ENCODE measurements at places on chromosomes 1 and 21.

DNA sequence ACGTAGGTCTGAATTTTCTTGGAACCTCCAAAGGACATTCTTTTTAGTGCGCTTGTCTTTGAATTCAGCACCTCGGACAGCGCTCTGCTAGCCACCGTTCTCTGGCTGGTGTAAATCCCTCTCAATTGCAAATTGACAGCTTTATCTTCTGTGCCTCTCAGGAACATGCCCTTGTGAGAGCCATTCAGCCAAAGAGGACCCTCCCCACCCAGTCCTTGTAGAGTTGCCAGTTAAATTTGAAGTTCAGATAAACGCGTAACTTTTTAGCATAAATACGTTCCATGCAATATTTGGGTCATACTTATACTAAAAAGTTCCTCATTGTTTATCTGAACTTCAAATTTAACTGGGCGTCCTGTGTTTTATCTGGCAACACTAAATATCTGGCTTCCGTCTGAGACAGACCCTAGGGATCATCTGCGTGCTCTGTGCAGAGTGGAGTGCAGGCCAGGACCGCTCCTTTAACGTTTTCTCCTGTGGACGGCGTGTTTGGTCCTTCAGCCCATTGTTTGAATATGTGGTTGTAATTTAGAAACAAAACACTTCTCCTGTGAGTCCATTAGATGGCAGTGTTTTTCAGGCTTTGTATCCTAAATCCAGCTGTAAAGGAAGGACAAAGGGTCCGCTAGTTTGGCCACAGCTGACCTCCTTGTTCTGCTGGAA, 7.0 kb downstream of the KCNAB2 start:
- peak; percentile 70 for DNase-seq

DNA sequence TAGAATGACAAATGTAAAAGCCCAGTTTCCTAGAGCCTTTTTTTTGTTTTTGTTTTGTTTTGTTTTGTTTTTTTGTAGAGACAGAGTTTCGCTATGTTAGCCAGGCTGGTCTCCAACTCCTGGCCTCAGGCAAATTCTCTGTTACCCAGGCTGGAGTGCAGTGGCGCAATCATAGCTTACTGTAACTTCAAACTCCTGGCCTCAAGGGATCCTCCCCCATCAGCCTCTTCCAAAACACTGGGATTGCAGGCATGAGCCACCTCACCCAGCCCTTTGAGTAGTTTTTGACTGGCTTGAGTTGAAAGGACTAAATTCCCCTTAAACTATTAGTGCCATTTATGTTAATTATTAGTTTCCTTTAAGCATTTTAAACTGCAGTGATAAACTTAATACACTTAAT, 28.8 kb upstream of the ZBTB18 start:
- DNase-seq: no peak

- DNase-seq: no peak
These were observed 60.0 kb upstream of the HMCN1 start for GRCh38 chr1:185674201-185674600.

- peak; percentile 78 for DNase-seq
These were observed 40.6 kb downstream of the MAPKAPK2 start for GRCh38 chr1:206725109-206725963.

DNA sequence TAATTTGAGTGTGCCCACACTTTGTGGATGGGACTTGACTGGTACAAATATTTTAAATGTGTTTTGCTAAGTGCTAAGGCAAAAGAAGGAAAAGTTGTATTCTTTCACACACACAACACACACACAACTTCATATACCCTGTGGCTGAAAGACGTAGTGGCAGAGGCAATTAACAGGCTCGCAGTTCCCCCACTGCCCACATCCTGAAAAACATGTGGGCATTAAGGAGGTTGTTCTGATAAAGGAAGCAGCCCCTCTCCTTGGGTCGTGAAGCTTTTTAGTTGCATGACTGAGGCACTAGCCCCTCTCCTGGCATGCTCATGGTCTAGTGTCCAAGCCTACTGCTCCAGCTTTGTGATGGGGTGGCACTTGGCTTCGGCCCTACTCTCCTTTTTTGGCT, 14.3 kb upstream of the ADAM30 start:
- no peak for DNase-seq

- DNase-seq: no peak
These were observed 7.7 kb downstream of the POMGNT1 start for GRCh38 chr1:46190539-46190938.

DNA sequence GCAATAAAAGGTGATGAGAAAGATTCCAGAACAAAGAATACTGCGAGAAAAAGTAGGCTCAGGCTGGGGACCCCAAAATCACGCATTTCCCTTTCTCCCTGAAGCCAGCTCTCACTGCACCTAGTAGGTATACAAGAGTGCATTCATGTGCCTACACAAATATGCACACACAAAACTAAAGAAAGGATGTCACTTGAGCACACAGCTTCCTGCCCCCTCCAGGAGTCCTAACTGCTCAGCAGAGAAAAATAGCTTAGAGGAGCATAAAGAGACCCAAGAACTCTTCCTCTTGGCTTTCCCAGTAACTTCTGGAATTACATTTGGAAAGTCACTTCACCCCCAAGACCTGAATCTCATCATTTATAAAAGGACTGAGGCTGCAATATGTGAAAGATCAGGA, 38.0 kb downstream of the JAK1 start:
- DNase-seq: no peak

- no peak for DNase-seq
These were observed 57.4 kb downstream of the TIAM1 start for GRCh38 chr21:31286621-31287020.

DNA sequence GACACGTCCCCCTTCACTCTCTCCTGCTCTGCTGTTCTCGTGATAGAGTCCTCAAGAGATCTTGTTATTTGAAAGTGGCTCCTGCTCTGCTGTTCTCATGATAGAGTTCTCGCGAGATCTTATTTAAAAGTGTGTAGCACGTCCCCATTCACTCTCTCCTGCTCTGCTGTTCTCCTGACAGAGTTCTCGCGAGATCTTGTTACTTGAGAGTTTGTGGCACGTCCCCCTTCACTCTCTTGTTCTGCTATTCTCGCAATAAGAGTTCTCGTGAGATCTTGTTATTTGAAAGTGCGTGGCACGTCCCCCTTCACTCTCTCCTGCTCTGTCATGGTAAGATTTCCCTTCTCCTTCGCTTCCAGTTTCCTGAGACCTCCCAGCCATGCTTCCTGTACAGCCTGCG, 47.9 kb downstream of the SMYD3 start:
- no peak for DNase-seq

DNA sequence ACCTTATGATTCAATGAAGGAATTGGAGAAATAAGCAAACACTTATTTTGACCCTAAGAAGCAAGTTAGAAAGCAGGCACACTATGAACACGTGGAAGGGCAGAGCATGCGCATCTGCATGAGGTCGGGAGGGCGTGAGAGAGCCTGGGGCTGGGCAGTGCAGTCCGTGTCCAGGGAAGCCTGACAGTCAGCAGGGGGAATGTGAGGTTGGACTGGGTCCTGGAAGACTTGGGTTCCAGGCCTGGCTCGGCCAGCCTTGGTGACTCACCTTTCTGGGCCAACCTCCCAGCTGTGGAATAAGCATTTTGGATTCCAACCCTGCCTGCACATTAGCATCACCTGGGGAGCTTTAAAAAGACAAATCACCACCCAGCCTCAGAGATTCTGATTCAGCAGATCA, 26.6 kb upstream of the LMX1A start:
- no peak for DNase-seq

DNA sequence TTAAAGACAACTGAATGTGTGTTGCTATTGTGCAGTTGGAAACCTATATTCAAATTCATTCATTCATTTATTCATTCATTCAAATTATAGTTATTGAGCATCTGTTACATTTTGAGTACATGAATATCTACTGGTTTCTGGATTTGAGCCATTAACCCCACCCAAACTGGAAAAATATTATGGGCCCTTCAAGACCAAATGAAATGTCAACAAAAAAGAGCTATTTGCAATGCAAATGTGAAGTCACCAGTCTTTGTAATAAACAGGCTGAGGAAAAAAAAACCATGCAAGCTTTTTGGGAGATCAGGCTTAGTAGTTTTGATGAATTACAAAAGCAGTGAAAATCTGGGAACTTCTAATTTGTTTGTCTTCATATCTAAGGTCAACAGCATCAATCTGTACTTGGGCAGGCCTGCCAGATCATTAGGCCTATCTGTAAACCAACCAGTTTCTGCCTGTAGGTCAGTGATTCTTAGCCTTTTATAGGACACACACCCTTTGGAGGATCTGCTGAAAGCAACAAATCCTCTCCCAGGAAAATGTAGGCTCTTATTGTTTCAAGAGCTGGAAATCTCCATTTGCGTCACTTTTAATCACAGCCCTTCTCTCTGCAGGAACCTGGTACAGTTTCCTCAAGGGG, 134.7 kb downstream of the FAM78B start:
- no peak for DNase-seq

DNA sequence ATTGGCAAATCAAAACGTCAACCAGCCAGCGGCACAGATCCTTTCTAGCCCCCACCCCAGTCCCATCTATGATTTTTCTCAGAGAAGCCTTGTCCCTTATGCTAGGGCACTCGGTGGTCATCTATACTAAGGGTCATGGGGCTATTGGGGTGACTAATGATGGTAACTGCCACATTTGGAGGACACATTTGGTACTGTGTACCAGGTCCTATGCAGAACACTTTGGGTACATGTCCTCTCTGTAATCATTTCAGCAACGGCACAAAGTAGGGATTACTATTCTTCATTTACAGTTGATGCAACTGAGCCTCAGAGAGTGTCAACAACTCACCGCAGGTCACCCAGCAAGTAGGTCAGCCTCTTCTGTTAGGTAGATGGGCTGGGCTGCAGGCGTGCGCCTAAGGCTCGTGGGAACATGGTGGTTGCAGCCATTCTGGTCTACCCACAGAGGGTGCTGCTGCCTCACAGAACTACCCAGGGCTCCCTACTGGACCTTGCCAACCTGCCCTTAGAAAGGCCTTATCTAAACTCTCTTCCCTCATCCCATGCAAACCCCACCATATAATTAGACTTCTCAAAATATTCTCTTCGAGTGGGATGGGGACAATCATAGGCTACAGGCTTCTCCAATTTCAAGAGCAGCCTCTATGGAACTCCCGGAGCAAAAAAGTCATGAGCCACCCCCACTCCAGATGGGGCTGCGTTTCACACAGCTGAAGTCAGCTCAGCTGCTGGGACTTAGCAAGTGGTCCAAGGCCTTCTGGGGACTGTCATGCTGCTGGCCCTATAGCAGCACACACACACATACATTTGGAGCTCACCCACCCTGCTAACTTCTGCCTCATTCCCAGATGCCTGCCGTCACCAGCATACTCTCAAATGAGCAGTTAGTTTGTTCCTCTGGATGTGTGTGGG, 5.8 kb upstream of the SDHB start:
- DNase-seq: peak; percentile 56

- no peak for DNase-seq
These were observed 31.0 kb downstream of the IL12RB2 start for GRCh38 chr1:67338642-67339041.

- DNase-seq: no peak
These were observed 927 bp downstream of the UAP1 start for GRCh38 chr1:162562470-162562828.

GRCh38 chr1:244971552-244972216, 107.3 kb upstream of the HNRNPU start:
- peak; percentile 26 for DNase-seq

DNA sequence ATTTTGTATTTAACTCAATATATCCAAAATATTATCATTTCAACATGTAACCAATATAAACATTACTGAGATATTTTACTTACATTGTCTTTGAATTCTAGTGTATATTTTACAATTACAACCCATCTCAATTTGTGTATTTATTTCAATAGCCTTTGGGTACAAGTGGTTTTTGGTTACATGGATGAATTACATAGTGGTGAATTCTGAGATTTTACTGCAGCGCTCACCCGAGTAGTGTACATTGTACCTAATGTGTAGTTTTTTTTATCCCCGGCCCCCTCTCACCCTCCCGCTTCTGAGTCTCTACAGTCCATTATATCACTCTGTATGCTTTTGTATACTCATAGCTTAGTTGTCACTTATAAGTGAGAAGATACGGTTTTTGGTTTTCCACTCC, 117.0 kb upstream of the GALNT2 start:
- DNase-seq: no peak

DNA sequence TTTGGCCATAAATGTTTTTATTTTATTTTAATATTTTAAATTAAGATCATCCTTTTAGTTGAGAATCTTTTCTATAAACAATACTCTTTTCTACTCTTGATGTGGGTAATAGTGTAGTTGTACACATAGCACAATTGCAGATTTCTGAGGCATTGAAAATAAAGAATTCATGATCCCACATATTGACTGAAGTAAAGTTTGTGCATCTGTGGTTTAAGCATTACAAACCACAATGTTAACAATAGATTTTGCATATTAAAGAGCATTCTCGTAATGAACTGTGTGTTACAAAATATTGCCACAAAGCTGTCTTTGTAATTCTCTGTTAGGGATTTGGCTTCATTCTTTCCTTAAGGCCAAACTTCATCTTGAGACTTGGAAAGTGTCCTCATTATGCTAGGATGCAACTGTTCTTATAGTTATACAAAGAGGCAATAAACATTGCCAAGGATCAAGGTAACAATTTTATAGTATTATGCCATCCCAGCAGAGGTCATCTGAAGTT, 256.8 kb downstream of the OLFM3 start:
- DNase-seq: no peak

DNA sequence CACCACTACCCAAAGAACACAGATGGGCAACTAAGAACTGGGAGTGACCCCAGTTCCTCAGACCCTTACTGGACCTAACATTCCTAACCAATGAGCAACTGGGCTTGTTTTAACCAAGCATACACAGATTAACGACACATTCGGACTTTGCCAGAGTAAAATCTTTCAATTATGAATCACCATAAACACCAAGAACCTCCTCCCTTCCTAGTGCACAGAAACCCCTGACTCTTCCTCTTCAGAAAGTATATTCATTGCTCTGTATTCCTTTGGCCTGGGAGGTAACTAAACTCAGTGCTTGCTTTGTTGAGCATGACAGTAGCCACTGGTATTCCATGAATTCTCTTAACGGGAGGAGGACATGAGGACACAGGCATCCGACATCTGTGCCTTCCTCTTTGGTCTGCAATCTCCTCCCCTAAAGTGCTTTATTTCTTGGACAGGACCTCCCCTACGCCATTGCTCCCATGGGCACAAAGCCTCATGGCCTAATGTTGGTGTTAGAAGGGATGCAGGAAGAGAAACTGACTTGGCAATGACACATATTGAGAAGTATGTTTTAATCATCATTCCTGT, 42.7 kb downstream of the SEC16B start:
- no peak for DNase-seq

GRCh38 chr1:235941876-235942624, 75.3 kb upstream of the LYST start:
- no peak for DNase-seq

- no peak for DNase-seq
These were observed 15.8 kb upstream of the TTC22 start for GRCh38 chr1:54816951-54817350.

GRCh38 chr1:201140235-201140940, 13.4 kb upstream of the ASCL5 start:
- DNase-seq: no peak

- no peak for DNase-seq
These were observed 19.3 kb downstream of the CNTN2 start for GRCh38 chr1:205062319-205062718.
